Stimulated activated CD4-positive, alpha-beta T cell treated with anti-CD3 and anti-CD28 coated beads, Interleukin-15, amount 100 ng/mL, for 48 hours (primary cell): ENCODE measurements at places on chromosomes 4 and X.

DNA sequence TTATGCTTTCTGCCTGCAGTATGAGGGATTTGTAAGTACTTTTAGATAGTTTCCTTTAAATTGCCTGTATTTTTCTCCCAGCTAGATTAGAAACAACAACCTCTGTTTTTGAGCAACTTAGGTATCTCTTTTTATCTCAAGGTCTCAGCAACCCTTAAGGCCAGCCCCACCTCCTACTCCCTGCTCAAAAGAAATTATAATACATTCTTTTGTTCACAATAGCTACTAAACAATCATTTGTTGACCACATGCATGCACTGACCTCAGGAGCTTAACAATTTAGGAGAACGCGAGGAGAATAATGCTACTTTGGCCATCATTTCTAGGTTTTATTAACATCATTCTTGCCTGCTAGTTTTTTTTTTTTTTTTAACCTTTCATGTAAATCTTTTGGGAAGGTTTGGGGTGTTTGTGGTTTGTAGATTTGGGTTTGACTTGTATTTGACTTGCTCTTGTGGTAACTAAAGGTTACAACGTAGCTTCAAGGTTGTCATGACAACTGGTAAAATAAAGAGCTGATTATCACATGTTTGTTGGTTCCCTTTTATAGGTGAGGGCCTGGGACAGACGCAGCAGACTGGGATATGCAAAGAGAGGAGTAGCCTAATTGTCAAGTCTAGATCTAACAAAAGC lies 145.4 kb upstream of the PLAC1 start:
- DNase-seq = no peak

DNA sequence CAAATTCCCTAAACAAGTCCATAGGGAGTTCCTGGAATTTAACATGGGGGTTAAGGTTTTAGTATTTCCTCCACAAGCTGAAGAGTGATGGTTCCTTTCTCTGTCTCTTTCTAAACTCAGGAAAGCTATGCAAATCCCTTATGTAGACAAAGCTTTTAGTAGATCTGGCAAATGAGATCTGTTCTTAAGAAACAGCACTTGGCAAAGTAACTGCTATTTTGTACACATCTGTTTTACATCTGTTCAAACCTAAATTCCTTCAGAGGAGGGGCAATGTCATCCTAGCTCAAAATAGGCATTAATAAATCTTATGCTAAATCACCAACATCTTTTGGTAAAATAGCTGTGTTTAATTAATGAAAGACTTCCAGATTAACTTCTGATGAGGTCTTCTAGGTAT lies 137.8 kb upstream of the TBC1D9 start:
- no peak for DNase-seq

DNA sequence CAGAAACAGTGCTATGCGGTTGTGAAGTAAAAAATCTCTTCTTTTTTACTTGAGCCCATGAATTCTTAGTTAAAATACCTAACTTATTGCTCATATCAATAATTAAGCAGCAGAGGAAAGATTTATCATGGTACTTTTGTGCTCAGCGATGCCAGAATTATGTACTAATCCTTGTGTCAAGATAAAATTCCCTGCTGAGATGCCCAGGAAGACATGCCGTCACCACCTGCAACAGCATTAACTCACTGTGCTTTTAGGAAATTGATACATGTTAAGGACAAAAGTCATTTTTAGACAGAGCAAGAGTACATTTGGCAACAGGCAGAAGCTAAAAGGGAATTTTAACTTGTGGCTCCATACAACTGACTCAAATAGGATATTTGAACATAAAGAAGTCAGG lies 138.9 kb downstream of the NPNT start:
- no peak for DNase-seq

GRCh38 chrX:35561985-35562384 lies 236.2 kb upstream of the MAGEB16 start:
- no peak for DNase-seq

DNA sequence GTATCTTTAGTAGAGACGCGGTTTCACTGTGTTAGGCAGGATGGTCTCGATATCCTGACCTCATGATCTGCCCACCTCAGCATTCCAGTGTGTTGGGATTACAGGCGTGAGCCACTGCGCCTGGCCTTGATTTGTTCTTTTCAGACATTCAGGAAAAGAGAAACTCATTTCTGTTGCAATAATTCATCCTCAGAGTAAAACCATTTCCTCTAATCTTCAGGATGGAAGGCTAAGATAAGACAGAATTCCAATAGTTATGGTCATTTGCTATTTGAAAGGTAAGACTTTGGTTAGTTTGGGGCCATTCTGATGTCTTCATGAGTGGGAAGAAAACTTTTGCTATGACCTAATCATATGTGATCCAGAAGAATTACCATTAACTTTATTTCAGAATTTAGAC lies 83.0 kb downstream of the LRP2BP start:
- no peak for DNase-seq

DNA sequence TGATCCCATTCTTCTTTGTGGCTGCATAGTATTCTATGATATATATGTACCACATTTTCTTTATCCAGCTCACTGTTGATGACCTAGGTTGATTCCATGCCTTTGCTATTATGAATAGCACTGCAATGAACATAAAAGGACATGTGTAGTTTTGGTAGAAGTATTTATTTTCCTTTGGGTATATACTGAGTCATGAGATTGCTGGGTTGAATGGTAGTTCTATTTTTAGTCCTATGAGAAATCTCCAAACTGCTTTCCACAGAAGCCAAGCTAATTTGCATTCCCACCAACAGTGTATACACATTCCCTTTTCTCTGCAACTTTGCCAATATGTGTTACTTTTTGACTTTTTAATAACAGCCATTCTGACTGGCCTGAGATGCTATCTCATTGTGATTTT lies 278.3 kb downstream of the PCDH18 start:
- no peak for DNase-seq

GRCh38 chr4:146550161-146550560 lies 28.4 kb upstream of the SLC10A7 start:
- DNase-seq = no peak

- no peak for DNase-seq
Measured at GRCh38 chr4:74109870-74110605, 11.0 kb upstream of the CXCL2 start.

DNA sequence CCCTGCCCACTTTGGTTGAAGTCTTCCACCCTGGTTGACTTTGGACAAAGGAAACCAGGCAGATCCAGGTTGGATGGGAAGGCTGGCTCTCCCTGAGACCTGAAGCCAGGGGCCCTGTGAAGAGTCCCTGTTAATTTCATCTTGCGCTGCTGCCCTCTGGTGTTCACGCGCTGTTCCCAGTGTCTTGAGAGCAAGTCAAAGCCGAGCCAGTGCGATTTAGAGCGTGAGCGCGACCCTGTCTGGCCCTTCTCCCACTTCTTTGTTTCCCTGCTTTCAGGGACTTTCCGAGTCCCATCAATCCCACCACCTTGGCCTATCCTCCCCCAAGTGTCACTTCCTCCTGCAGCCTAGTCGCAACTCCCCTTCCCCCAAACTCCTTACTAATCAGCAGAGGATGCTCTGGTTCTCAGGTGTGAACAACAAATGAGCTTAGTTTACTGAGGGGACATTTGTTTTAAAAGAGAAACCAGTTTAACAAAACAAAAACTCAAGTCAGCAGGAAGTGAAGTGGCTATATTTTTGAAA lies 25.8 kb upstream of the CHRNA9 start:
- DNase-seq = peak; percentile 85

DNA sequence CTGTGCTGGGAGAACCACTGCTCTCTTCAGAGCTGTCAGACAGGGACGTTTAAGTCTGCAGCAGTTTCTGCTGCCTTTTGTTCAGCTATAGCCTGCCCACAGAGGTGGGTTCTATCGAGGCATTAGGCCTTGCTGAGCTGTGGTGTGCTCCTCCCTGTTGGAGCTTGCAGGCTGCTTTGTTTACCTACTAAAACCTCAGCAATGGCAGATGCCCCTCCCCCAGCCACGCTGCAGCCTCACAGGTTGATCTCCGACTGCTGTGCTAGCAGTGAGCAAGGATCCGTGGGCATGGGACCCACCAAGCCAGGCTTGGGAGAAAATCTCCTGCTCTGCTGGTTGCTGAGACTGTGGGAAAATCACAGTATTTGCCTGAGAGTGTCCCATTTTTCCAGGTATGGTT lies 133.8 kb upstream of the UBQLN2 start:
- no peak for DNase-seq

DNA sequence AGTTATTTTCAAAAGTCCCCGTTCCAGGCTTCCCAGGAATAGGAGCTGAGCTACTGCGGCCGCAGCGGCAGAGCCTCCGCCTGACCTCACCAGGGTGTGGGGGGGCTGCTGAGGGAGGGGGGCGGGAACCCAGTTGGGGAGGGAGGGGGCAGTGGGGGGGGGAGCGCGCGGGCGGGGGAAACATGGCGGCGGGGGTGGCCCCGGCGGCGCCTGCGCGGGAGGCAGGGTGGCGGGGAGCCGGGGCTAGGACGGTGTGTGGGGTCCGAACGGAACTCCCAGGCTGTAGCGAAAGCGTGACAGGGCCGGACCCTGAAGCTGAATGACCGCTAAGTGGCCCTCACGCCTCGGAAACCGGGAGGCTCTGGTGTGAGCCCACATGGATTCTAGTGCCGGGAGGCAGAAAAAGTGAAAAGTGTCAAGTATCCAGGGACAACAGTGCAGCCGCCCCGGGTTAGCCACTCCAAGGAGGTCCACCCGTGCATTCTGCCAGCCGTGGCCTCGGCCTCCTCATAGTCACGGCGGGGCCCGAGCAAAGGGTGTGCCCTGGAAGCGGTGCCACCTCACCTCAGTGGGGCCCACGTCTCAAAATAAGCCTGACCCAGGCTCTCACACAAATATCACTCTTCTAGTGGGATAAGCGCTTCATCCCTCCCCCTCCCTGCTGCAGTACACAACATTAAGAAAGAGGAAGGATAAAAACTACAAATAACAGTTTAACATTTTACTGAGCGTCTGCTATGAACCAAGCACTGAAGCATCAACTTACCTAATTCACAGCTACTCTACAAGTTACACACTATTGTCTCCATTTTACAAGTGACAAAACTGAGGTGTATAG lies at the start of gene KLHL13:
TSS of gene KLHL13 (minus strand) at position 98 of the 838 bp plus-strand sequence. CDS start 88,337 bp downstream, outside the sequence.
- DNase-seq = no peak
